ENCODE measurements at places on chromosomes 2 and 18. TPM values are rescaled to one million over a fixed set of nuclear protein-coding genes. Genes with fewer than 3 reads are reported as not detected.

Gene MC2R
- not detected for total RNA-seq

Gene ZNF804A
- 0.80 TPM for total RNA-seq

Gene LBH
- total RNA-seq, result 41.8 TPM

Gene CCT7
- total RNA-seq, result 206 TPM

DNA sequence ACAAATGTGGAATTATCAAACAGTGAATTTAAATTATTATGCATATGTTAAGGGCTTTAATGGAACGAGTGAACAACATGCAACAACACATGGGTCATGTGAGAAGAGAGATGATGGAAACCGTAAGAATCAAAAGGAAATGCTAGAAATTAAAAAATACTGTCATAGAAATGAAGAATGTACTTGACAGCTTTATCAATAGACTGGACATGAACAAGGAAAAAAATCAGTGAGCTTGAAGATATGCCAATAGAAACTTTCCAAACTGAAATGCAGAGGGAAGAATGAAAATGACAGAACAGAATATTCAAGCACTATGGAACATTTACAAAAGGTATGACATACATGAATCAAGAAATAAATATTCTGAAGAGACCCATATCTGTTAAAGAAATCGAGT lies 117.7 kb upstream of the KCNJ3 start:
- no peak for DNase-seq
- H3K27ac ChIP-seq, result no peak overlapping the region
- no peak overlapping the region for H3K4me3 ChIP-seq
- H3K36me3 ChIP-seq, result no peaks in the 10 kb centered on the region

GRCh38 chr2:98460573-98461497 lies 16.2 kb downstream of the INPP4A start:
- H3K4me1 ChIP-seq, result no peaks in the 10 kb centered on the region
- no peak overlapping the region for H3K4me3 ChIP-seq
- DNase-seq, result no peak

GRCh38 chr2:23322567-23323197 lies 62.3 kb upstream of the KLHL29 start:
- H3K4me3 ChIP-seq, result no peak overlapping the region
- no peaks in the 10 kb centered on the region for H3K27me3 ChIP-seq
- no peaks in the 10 kb centered on the region for H3K36me3 ChIP-seq
- no peak for DNase-seq
- no peaks in the 10 kb centered on the region for H3K4me1 ChIP-seq

- DNase-seq, result no peak
- H3K4me3 ChIP-seq, result no peak overlapping the region
- no peaks in the 10 kb centered on the region for H3K4me1 ChIP-seq
These were observed 26.2 kb downstream of the HPCAL1 start for GRCh38 chr2:10328670-10329579.

Measured in prostate gland (tissue), 2 donors.